ENCODE measurements at places on chromosomes 4 and X.

GRCh38 chr4:88162626-88163025 lies 4.2 kb upstream of the ABCG2 start:
- peak; percentile 30 for DNase-seq

DNA sequence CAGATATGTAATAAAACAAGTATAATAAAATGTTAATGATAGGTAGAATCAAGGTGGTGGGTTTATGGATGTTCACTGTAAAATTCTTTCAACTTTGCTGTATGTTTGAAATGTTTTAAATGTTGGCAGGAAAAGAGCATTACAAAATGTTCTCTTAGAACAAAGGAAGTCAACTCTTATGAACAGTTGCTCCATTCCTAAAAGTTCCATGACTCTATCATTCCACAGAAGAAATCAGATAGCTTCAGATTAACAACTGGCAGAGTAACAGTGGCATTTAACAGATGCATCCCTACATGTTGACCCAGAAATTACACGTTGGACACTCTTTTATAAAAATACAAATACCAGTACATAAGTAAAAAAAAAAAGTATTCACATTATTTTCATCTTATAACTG lies 2023.7 kb downstream of the ARAP2 start:
- DNase-seq = no peak

DNA sequence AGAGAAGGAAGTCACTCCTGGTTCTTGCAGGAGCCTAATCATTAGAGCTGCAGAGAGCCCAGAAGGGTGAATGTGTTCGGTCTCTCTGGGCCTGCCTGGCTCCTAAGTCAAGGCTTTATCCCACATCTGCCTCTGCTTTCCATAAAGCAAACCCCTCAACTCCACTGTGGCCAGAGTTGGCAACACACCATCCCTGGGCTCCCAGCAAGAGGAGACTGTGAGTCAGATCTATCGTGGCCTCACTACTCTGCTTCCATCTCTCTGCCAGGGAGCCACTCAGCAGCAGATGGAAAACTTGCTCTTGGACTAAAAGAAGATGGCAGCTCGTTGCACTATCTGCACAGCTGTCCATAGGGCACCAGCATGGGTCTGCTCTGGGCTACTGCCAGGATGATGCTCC lies 348.2 kb downstream of the FBXW7 start:
- no peak for DNase-seq

- no peak for DNase-seq
Measured at GRCh38 chrX:6941041-6941440, 206.5 kb upstream of the STS start.

DNA sequence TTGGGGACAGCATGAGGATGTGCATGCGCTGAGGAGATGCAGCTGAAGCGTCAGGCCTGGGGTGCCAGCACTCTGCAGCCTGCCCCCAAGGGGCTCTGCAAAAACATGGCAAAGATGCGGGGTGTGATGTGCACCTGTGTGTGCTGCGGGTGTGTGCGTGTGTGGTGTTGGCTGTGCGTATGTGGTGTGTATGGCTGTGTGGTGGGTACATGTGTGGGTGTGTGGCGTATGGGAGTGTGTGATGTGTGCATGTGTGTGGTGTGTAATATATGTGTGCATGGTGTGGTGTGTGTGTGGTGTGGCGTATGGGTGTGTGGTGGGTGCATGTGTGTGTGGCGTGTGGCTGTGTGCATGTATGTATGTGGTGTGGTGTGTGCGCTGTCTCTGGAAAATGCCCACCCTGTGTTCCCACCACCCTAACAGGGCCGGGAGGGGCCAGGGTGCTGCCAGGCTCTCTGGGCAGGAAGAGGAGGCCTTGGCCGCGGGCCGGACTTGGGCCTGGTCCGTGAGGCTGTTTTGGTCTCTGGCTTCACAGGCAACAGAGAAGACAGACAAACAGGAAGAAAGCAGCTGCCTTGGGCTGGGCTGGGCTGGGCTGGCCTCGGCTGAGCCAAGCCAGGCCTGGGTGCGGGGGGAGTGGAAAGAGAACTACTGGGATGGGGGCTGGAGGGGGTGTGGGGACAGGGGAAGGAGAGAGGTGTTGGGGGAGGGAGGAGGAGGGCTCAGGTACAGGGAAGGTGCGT lies 1.1 kb upstream of the AVPR2 start:
- no peak for DNase-seq

GRCh38 chr4:25749150-25749794 lies 93.6 kb downstream of the SLC34A2 start:
- no peak for DNase-seq

DNA sequence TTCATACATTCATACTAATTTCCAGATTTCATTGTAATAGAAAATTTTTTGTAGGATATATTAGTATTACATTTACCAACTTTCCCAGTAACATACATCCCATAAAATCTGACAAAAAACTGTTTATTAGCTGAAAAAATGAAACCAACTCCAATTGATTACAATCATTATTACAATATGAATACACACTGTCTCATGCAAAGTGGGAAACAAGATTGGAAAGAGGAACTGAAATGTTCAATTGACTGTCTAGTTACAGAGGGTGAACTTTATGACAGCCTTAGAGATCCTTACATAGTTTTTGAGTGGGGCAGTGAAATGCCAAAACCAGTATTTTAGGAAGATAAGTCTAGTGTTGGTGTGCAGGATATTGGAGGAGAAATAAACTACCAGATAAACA lies 2.3 kb upstream of the AMBN start:
- DNase-seq = no peak

- DNase-seq = no peak
Measured at GRCh38 chrX:70066646-70067045, 4.4 kb downstream of the OTUD6A start.

- no peak for DNase-seq
Measured at GRCh38 chr4:102564399-102565059, 63.4 kb downstream of the NFKB1 start.

DNA sequence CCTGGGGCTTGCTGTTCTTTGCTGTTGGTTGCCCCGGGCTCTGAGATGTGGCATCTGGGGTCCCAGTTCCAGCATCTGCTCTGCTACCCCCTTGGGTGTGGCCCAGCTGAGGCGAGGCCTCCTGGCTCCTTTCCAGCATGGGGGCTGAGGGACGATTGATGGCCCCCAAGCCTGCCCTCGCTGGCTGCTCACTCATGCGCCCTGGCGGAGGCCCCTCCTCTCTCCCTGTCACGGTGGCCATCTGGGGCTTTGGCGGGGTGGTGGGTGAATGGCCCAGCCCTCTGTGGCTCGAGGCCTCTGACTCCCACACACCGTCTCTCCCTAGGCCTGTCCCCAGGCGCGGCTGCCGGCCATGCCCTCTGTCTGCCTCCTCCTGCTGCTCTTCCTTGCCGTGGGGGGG lies 1.8 kb downstream of the PLXNA3 start:
- no peak for DNase-seq

DNA sequence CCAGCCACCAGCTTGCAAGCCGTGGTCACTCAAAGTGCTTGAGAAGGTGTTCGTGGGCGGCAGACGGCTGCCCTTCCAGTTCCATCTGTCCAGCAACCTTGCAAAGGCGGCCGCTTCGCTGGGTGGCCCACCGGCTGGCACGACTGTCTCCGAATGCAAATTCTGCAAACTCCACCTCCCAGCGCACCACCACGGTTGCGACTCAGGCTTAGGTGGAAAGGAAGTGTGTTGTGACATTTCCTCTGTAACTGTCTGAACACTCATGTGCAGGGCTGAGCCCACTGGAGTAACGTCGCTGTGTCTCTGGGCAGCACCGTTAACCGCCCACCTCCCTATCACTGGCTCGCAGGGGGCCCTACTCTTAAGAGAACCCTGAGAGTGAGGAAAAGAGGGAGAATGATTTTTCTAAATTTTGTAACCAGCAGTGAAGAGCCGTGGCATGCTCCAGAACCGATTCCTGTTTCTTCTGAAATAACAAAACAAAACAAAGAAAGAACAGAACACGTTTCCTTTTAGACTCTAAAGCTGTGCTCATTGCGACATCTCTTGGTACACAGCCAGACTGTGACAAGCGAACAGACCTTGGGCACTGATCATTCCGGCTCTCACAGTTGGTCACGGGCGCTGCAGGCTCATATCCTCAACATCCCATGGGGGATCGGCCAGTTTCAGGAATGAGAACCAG lies at the start of gene P2RY8:
P2RY8 (minus strand) TSS at position 155 of the 685 bp plus-strand sequence. CDS start 70,627 bp downstream, outside the sequence.
- no peak for DNase-seq

DNA sequence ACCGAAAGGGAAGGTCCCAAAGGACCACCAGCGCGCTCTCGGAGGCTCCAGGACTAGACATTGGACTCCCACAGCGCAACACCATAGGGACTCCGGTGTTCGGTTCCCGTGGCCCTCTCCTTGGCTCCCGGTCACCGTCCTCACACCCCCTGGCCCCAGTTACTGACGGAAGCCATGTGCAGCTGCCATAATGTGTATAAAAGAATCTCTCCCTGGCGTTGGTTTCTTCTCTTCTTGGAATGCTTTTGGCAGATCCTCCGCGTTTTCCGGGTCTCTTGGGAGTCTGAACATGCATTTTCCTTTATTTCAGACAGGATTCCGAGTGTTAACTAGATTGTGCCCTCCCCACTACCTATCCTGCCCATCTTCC lies 69.8 kb downstream of the FBXO8 start:
- no peak for DNase-seq

DNA sequence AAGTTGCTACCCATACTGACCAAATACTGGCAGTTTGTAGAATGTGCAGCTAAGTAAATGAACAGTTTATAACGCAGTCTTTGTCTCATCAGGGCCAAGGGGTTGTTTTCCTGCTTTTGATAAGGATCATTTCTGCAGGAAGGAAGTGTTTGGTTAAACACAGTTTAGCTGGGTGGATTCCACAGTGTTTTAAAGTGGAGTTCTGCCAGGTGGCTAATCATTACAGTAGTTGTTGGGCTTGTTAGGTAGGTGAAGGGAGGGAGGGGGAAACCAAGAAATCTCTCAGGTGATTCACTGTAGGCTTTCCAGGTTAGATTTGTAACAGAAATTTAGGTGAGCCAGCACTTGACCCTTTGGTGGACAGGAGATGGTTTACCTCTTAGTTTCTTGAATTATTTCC lies 58.1 kb downstream of the FNIP2 start:
- no peak for DNase-seq

DNA sequence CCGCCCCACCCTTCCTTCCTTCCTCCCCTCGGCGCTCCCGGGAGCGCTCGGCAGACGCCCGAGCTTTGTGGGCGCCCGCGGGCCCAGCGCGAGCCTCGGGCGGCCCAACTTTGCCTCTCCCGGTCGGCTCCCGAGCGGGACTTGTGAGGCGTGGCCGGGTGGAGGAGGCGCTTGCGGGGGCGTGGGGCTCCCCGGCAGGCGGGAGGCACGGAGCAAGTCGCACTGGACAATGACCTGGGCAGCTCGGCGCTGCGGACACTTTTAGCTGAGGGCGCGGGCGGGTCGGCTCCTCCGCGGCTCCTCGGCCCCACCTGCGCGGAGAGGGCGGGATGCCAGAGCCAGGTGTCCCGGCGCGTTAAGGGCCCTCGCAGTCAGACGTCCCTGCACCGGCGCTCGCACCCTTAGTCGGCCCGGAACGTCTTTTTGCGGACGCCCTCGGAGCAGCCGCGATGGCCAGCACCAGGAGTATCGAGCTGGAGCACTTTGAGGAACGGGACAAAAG lies 385 bp downstream of the DCLK2 start:
- DNase-seq = no peak

DNA sequence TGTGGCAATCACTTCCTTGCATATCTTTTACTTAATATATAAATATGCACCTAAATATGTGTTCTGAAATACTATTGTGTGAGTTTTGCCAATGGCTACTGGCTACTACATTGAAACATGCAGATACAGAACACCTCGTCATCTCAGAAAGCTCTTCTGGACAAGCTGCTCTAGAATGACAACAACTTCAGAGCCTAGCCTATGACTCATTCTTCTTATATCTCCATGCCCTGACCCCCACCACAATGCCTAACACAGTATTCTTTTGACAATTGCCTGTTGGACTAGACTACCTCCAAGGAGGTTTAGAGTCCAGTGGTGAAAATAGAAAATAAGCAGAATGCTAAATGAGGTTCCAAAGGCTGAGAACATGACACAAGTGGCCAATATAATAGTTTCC lies 17.6 kb upstream of the DMP1 start:
- no peak for DNase-seq

GRCh38 chr4:76830964-76831703 lies 66.8 kb downstream of the SOWAHB start:
- no peak for DNase-seq

- DNase-seq = no peak
Measured at GRCh38 chr4:153611679-153612078, 72.4 kb upstream of the TLR2 start.

- no peak for DNase-seq
Measured at GRCh38 chr4:145827885-145828284, 110.7 kb downstream of the ZNF827 start.

GRCh38 chr4:117093571-117093970 lies 8.2 kb upstream of the TRAM1L1 start:
- DNase-seq = peak; percentile 33

DNA sequence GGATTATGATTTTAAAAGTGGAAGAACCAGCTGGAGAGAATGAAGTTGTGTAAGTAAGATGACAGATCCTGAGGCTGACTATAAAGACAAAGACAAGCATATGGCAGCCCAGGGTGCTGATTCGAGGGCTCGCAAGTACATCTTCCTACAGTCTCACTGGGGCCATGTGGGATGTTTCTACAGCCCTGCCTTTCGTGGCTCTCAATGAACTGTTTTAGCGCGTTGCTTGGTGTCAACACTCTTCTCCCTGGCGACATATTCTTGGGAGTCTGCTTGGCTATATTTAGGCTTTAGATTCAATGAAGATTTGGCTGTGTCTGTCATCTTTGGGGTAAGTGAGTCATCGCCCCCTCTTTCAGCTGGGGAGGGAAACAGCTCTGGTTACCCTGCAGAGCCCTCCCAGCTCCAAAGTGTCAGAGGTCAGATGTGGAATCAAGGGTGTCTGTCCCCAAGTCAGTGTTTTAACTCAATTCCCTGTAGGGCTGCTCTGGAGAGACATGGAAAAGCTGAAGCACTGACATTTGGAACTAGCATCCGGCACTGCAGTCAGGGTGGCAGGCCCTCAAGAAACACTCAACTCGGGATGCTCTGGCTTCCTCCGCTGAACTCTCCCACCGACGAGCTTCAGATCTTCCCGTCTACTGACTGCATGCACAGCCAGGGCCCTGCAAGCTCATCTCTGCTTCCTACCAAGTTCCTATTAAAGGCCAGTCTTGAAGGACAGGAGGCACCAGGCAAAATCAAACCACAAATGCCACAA lies 65.7 kb downstream of the GATB start:
- no peak for DNase-seq

Data from brain pericyte (primary cell).